ENCODE measurements at places on chromosomes 12 and 14.

DNA sequence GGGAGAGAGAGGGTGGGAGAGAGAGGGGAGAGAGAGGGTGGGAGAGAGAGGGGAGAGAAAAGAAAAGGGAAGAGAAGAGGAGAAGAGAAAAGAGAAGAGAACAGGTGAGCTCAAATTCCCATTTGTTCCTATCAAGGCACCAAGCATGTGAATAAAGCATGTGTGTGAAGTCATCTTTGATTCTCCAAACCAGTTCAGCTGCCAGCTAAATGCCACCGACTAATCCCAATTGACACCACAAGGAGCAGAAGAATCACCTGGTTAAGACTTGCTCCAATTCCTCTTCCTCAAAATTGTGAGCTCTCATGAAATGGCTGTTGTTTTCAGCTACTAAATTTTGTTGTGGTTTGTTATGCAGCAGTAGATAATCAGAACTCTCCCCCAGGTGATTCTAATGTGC is 188.9 kb downstream of the TMX1 start:
- no peak for DNase-seq

GRCh38 chr14:22305607-22306006 is 283.4 kb downstream of the DAD1 start:
- no peak for DNase-seq

DNA sequence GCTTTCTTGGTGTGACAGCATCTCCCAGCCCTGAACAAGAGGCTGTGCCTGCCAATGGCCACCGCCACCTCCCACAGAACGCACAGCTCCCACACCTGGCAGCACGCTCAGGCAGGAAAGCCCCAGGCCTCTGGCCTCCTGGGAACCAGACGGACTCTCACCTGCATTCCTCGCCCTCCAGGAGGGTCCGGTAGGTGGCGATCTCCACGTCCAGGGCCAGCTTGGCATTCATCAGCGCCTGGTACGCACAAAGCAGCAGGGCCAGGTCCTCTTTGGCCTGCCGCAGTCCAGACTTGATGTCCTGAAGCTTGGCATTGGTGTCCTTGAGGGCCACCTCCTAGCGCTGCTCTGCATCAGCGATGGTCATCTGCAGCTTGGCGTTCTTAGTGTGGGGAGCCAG is 12.1 kb upstream of the KRT77 start:
- DNase-seq = no peak

DNA sequence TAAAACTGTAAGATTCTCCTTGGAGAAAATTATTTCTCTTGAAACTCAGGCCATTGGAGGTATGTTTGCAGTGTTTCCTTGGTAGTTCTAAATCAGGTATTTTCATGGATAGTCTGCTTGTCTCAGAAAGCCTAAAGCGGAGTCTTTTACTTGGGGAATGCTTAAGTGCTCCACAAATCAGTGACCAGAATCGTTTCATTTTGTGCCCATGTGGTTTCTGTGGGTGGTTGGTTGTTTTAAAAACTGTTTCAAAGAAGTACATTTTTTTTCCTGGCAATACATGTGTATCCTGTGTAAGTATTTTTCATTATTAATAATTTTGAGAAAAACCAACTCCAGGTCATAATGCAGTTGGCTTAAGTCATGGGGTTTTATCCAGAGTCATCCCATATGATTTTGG is 33.6 kb downstream of the CCDC91 start:
- DNase-seq = no peak

DNA sequence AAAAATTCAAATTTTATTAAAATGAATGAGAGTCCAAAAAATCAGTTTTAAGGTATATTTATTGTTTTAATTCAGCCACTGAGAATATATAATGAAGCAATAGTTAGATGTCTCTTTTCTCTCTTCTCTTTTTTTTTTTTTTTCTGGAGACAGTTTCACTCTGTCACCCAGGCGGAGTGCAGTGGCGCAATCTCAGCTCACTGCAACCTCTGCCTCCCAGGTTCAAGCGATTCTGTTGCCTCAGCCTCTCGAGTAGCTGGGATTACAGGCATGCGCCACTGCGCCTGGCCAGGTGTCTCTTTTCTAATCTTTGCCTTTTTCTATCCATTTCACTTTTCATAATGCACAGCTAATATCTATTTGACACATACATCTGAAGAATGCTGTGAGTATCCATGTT is 307.1 kb upstream of the RGS6 start:
- no peak for DNase-seq

DNA sequence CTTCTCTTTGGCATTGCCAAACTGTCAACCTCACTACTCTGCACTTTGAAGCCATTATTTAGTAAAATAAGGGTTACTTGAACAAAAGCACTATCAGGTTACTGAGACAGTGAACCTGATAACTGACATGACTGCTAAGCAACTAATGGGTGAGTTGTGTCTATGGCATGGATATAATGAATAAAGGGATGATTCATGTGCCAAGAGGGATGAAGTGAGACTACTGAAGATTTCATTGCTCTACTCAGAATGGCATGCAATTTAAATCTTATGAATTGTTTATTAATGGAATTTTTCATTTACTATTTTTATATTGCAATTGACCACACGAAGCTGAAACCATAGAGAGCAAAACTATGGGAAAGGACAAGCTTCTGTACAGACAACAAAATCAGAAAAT is 74.4 kb downstream of the CEP128 start:
- peak; percentile 16 for DNase-seq

DNA sequence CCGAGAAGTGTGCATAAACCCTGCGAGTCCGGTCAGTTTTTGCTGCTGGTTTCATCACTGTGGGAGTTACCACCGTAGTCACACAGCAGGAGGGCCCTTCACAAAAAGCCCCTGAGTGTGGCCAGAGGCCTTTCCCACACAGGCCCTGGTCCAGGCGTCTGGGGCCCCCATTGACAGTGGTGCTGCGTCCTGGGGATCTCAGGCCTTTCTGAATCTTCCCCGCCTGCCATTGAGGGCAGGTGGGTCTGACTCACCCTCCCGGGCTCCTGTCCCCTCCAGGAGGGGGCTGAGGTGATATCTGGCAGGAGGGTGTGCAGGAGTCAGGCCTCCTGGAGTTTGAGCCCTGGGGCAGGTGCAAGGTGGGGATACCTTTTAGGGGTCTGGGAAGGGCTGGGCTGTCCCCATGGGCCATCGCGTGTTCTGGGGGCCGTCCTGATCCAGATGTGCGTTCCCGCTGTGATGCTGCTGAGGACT is 358.5 kb downstream of the TMEM121 start:
- DNase-seq = no peak

DNA sequence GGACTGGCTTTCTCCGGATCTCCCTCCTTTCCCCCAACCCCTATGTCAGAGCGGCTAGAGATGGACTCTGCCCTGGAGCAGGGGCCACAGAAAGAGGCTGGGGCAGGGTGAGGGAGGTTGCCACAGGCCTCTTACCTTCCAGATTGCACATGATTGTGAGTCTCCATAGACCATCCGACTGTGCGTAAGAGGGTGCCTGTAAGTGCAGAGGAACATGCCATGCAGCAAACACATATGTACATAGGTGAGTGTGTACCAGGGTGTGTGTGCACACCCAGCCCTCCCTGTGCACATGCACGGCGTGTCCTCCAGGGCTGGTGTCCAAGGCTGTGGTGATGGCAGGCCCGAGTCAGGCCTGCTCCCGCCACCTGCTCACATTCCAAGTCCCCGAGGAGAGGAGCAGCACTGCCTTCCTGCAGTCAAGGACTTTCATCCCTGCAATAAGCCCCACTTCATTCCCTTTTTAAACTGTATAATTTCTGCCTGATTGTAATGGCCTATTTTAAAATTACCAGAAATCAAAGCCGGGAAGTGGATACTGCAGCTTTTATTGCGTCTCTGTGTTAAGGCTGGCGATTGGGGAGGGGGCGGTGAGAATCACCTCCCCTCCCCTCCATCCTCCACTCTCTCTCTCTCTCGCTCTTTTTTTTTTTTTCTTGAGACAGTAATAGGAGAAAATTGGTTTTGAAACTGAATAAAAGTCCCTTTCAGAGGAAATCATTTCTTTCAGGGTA is 28.5 kb downstream of the FAM222A start:
- no peak for DNase-seq

GRCh38 chr14:25026476-25027137 is 23.3 kb downstream of the STXBP6 start:
- no peak for DNase-seq

GRCh38 chr14:60396718-60397343 is 89.0 kb downstream of the C14orf39 start:
- DNase-seq = peak; percentile 1

DNA sequence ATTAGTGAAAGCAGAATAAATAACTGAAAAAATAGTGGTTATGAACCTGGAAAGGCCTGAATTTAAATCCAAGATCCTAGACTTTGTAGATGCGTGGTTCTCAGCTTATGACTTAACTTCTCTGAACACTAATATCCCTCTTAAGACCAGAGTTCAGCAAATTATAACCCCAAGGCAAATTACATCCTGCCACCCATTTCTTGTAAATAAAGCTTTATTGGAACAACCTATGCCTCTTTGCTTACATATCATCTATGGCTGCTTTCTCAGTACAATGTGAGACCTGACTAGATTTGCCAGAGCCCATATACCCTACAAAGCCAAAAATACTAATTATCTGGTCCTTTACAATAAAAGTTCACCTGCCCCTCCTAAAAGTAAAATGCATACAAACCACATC is 199.1 kb downstream of the MED13L start:
- DNase-seq = no peak

GRCh38 chr12:112937741-112938719 is at the start of gene OAS3:
Gene OAS3 (plus strand): TSS chr12:112938474. CDS start chr12:112938531, 57 bp downstream.
- peak; percentile 60 for DNase-seq

- no peak for DNase-seq
Measured at GRCh38 chr12:931591-931990, 17.9 kb downstream of the RAD52 start.

DNA sequence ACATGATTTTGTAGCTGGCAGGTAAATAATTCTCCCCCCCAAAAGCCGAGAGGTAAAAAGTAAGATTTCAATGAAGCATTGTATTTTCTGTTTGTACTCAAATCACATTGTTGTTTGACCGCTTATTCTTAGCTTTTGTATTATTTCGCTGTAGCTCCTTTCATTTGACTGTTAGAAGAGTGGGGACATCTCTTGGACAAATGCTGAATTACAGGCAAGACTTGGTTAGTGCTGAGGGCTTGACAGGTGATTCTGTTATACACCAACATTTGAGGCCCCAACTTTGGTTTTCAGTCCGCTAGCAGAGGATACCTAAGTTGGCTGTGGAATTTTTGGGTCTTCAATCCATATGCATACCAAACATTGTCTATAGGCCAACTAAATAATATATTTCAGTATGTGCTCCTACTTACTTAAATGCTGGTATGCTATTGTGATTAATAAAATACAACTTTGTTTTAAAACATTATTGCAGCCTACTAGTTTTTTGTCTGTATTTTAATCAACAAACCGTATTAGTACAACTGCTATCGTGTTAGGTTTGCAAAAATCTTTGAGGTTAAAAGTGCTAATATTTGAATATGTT is 102.2 kb downstream of the ERC1 start:
- DNase-seq = peak; percentile 56

DNA sequence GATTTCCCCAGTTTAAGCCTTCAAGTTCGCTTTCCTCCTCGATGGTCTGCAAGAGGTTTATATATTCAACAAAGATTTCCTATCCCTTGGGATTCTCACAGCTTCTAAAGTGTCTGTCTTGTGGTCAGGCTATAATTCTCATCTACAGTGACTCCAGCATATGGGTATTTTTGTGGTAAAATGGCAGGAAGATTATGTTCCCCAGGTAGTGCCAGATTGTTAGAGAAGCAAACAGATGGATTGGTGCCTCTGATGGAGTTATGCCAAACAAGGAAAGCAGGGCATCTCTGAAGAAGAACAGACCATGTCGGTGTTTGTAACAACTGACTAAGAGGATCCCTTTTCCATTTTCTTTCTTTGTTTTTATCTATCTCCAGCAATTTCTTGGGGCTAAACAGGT is 5.5 kb upstream of the CCDC175 start:
- no peak for DNase-seq

- DNase-seq = no peak
Measured at GRCh38 chr14:64468451-64468850, 3.2 kb downstream of the AKAP5 start.

DNA sequence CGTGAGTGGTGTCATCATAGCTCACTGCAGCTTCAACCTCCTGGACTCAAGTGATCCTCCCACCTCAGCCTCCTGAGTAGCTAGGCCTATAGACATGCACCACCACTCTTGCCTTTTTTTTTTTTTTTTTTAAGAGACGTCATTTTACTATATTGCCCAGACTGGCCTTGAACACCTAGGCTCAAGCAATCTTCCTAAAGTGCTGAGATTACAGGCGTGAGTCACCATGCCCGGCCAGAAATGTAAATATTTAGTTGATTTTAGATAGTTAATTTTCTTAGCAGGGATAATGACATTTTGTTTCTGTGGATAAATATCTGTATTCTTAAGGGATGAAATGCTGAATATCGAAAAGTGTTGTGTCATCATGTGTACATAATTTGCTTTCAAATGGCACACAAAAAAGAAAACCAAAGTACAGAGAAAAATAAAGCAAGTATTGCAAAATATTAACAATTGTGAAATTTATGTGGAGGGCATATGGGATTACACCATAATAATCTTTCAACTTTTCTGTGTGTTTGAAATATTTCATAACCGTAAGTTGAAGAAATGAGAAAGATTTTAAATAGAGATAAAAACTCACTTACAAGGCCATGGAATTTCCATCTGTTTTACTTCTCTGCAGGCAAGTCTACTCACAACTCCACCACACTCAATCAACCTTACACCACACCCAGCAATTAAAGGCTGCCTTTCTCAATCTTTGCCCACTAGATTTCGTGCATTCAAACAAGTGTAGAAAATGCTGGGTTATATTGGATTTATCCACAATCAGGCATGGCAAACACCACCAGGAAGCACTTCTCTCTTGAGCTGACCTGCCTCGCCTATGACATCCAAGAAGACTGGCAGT is 93.7 kb downstream of the SPTSSA start:
- peak; percentile 24 for DNase-seq

GRCh38 chr14:69052181-69052601 is 73.1 kb upstream of the ACTN1 start:
- no peak for DNase-seq

DNA sequence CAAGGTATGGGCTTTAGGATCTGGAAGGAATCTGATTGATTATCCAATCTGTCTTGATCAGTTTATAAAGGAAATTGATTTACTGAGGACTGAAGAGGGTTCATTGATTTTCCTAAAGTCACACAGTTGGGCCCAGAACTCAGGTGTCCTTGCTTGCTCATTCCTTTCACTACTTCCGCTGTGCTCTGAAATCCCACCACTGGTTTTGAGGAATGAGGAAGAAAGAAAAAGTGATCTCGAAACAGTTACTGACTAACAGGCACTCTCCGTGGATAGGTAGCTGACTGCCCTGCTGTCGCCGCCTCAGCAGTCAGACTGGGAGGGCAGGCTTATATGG is at the start of gene FITM1:
Gene FITM1 (plus strand): TSS at position 280 of the 337 bp plus-strand sequence. CDS start 905 bp downstream, outside the sequence.
- DNase-seq = no peak

Measured in fibroblast of skin of abdomen (primary cell).